ENCODE measurements at places on chromosomes 6 and 20. TPM values are rescaled to one million over a fixed set of nuclear protein-coding genes. Genes with fewer than 3 reads are reported as not detected.

- DNase-seq = no peak
These were observed at the start of gene RNF217 for GRCh38 chr6:124961777-124962638. Gene RNF217, plus strand, starts transcription at chr6:124962437. Its CDS starts 108 bp downstream, at chr6:124962545.

DNA sequence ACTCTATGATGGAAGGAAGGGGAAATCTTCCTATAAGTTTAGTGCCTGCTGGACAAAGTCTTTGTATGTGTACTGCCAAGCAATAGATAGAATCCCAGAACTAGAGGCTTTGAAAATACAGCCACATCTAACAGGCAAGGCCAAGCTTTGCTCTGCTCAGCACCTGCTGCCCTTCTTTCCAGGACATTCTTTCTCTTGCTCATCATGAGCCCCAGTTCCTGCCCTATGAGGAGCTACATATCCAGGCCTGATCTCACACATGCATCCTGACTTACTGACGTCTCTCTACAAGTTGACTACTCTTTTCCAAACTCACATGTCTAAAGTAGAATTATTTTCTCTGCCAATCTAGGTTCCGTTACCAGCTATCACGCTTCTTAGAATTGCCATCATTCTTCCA, 64.5 kb upstream of the ENPP5 start:
- no peak for DNase-seq

Gene MICAL1
- 34.7 TPM for total RNA-seq

DNA sequence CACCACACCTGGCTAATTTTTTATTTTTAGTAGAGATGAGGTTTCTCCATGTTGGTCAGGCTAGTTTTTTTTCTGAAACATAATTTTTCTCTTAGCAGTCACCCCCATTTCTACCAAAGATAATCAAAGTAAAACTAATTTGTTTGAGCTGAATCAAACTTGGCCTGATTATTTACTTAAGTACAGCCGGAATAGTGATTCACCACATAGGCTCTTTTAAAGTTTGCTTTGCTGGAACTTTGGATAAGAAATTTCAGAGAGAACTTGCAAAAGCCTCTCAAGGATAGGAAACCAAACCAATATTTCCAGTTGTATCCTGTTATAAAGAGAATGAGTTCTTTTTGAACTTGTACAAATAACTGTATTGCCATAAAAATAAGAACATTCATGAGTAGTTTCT, 105.0 kb upstream of the SYNCRIP start:
- no peak for DNase-seq

DNA sequence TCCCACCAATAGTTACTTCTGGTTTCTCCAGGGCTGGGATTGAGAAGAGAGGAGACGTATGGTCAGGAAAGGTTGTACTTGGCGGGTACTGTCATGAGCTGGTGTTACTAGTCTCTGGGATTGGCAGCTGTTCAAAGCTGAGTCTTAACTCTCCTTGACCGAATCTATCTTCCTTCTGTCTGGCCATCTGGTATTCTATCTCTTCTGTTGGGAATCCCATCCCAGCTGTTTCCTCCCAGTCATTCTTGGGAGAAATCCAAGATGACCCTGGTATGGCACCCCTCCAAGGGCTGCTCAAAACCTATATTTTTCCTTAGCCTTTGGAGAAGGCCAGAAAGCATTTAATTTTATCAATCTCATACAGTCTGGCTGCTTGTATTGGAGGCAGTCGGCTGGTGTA, 287.0 kb upstream of the CHD6 start:
- no peak for DNase-seq

DNA sequence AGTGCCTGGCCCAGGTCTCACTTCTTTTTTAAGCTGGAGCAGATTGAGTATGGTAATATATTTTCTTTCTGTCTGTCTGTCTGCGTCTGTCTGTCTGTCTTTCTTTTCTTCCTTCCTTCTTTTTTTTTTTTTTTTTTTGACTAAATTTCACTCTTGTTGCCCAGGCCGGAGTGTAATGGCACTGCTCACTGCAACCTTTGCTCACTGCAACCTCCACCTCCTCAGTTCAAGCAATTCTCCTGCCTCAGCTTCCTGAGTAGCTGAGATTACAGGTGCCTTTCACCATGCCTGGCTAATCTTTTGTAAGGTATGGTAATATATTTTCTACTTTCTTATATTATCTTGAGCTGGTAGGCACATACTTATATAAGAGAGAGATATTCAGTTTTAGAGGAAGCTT, 196.3 kb upstream of the MARCKS start:
- DNase-seq = no peak

Gene TFAP2C
- not detected for total RNA-seq

GRCh38 chr20:8853805-8854338, 215.0 kb upstream of the PLCB4 start:
- DNase-seq = no peak

DNA sequence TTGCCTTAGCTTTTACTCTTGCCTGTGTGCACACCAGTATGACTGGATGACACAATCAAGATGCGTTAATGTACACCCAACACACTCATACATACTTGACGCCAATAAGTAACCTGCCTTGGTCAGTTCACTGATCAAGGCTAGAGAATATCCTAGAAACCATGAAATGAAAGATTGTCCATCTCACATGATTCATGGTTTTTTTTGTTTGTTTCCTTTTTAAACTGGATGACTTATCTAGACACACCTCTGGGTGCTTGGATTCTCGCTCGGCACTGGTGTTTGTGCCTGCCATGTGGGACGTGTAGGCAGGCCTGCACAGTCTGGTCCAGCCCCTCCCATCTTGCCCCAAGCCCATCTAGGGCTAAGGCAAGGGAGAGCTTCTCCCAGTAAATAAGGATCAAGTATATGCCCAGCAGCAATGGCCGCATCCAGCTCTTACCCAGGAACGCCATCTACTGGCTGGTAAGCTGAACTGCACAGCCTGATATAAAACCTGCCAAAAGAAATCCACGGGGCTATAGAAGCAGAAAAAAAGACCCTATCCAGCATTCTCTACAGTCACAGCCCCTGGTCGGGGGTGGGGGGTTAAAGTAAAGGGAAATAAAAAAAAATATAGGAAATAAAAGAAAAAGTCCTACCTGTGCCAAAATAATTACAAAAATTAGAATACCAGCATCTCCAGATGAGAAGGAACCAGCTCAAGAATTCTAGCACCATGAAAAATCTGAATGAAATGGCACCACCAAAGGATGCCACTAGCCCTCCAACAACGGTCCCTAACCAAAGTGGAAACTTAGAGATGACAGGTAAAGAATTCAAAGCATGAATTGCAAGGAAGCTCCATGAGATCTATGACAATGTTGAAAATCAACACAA, 73.3 kb downstream of the OTOR start:
- DNase-seq = no peak

DNA sequence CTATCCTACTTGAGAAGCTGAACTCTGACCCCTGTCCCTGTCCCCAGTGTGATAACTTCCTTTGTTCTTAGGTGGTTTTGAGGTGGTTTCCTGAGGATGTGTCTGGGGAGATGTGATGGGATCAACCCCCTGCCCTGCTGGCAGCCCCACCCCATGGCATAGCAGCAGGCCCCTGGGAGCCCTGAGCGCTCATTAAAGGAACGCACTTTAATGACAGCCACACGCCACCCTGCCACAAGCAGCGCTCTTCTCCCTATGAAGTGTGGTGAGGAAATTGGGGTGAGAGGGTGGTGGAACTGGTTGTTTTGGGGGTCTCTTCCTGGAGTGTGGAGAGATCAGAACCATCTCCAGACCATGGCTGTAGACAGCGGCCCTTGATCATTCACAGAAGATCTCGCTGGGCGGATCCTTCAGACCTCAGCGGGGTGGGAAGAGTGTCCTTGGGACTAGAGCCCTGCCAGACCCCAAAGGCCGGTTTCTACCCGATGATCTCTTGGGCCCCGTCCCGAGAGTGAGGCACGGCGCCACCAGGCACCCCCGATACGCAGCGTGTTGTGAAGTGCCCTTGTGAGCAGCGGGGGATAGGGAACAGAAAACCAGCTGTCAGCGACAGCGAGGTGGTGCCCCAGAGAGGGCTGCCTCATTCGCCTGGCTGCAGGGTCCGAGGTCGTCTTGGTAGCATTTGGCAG, 45.4 kb downstream of the SYNJ2 start:
- DNase-seq = no peak

Gene GJA1
- total RNA-seq = not detected

DNA sequence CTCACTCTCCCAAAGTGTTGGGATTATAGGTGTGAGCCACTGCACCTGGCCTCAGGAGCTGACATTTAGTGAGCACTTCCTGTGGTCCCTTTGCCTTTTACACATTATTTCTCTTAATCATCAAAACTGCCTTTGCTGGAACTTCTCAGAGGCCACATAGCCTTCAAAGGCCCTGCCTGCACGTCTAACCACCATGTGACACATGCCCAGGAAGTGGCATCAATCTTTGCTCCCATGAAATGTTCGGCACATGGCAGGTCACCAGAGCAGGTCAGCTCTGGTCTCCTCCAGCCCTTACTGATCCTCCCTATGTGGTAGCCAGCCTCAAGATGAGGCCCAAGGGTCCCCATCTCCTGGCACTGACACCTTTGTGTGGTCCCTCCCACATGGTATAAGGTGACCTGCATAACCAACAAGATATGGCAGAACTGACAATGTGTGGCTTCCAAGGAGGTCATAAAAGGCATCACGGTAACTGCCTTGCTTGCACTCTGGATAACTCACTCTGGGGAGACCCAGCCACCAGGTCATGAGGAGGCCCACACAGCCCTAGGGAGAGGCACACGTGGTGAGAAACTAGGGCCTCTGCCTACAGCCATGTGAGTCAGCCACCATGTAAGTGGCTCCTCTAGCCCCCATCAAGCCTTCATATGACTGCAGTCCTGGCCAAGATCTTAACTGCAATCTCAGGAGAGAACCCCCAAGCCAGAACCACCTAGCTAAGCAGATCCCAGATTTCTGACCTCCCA, 28.8 kb upstream of the HMGA1 start:
- no peak for DNase-seq

GRCh38 chr6:94478133-94479005, 1059.0 kb upstream of the EPHA7 start:
- no peak for DNase-seq

DNA sequence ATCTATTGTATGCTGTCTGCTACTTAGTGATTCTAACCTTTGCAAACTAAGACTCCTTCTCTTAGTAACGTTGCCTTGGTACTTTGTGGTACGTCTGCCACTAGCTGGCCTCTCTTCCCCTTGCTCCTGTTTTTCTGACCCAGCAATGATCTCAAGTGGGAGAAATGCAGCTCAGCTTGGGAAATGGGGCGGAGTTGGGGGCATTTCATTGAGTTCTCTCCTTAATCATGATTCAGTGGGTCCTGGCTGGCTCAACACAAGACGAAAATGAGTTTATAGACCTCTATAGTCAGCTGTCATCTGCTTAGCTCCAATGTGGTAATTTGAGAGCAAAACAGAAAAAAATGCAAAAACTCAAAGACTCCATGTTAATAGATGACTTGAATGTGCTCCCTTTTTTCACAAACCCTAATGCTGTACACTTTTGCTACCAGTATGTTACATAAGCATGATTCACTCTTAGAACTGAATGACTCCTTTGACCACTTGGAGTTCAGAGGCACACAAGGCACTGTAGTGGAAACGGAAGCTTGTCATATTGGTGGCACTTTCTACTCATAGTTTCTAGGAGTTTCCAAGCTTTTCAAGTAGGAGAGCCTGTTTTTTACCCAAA, 55.3 kb upstream of the SOX4 start:
- DNase-seq = no peak

GRCh38 chr6:39239527-39240154, 10.4 kb upstream of the KCNK5 start:
- no peak for DNase-seq

- DNase-seq = no peak
These were observed 41.5 kb downstream of the DSE start for GRCh38 chr6:116412270-116412669.

DNA sequence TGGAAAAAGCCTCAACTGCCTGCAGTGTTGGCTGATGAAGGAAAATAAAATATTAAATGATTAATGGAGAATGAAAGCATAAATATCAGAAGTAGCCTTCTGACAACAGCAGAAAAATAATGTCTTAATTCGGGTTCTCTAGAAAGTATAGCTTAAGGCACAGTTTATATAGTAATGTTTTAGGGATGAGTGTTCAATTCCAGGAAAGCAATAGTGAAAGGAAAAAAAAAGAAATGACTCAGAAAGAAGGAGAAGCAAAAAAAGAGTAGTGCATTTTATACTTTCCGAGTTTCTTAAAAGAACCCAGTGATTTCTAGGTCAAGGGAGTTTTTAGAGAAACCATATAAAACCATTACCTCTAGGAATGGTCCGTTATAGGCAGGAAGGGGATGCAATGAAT, 137.3 kb downstream of the HTR1B start:
- no peak for DNase-seq

- no peak for DNase-seq
These were observed 473.5 kb upstream of the SPTLC3 start for GRCh38 chr20:12535316-12535715.

Gene MMP24
- total RNA-seq = 0.07 TPM

Gene OPRL1
- 0.44 TPM for total RNA-seq

- DNase-seq = no peak
These were observed at the start of gene BMP7 for GRCh38 chr20:57266291-57267157. Gene BMP7, minus strand, starts transcription at chr20:57266641. Its CDS starts 519 bp downstream, at chr20:57266122.

DNA sequence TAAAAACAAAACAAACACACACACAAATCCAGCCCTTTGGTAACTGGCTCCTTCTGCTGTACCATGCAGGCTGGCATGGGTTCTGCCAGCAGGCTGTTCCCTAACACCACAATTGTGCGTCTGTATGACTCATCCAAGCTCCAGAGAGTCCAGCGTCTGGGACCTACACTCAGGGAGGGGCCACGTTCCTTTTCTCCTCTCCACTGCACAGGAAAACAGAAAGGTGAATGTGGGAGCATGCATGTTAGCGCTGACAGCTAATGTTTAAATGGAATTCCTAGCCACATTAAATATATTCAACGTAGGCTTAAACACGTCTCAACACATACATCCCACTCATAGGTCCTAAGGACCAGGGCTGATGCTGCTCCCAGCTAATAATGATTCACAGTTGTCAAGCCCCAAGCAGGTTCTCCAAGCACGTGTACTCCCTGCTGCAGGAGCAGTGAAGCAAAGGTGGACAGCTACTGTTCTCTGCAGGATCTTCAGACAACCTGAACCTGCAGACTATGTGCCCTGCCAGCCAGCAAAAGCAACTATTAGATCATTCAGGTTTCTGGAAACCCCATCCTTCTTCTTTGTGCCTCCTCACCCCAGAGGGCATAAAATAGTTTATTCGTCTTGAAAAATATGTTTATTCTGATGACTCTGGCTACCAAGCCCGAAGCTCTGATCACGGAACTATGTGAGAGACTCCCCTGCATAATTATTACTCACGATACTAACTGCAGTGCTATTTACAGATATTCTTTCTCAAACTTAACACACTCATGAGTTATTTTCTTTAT, 20.9 kb downstream of the MAP1LC3A start:
- DNase-seq = no peak

- DNase-seq = no peak
These were observed 368.3 kb upstream of the BTBD3 start for GRCh38 chr20:11549172-11550103.

Data from CD8-positive, alpha-beta memory T cell (primary cell).